ENCODE measurements at places on chromosomes 4 and X.

GRCh38 chr4:88320780-88321373 lies 36.5 kb upstream of the PPM1K start:
- peak; percentile 32 for DNase-seq

- no peak for DNase-seq
These were observed 261.0 kb upstream of the NDST3 start for GRCh38 chr4:117773064-117773936.

DNA sequence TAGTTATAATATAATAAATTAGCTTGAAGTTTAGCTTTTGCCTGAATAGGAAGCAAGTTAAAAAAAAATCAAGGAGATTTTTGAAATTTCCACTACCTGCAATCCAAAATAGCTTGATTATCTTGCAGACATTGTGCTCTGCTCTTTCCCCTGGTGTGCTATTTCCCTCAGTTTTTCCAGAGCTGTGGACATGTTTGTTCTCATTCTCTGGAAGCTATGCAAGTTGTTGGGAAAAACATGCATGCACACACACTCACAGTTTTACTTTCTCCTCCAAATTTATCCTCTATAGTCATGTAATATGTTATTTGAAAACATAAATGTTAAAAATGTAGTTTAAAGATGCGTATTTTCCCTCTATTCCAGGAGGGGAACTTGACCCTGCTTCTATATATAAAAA lies 225.8 kb upstream of the ARSJ start:
- DNase-seq, result no peak

- DNase-seq, result no peak
These were observed 180.7 kb upstream of the ZFP42 start for GRCh38 chr4:187814737-187815465.

DNA sequence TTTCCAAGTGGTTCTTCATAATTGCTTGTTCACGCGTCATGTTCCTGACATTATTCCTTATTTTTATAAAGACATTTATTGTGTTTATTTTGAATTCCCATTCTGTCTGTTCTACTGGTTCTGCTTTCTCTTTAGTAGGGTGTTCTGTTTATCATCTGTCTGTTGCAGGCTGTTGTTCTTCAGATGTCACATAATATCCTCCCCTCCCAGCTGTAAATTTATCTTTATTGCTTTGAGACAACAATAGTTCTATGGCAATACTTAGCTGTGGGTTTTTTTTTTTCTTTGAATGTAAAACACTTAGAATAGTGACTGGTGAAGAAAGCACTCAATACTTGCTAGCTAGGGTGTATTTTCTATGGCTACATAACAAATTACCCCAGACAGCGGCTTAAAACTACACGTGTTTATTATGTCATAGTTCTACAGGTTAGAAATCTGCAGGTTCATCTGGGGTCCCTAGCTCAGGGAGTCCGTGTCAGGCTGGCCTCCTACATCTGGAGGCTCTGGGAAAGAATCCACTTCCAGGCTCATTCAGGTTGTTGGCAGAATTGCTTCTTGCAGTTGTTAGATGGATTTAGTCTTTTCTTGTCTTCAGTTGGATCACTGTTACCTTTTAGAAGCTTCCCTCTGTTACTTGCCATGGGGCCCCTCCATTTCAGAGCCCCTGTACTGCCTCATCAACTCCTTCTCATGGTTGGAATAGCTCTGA lies 63.4 kb upstream of the ENPEP start:
- DNase-seq, result no peak

DNA sequence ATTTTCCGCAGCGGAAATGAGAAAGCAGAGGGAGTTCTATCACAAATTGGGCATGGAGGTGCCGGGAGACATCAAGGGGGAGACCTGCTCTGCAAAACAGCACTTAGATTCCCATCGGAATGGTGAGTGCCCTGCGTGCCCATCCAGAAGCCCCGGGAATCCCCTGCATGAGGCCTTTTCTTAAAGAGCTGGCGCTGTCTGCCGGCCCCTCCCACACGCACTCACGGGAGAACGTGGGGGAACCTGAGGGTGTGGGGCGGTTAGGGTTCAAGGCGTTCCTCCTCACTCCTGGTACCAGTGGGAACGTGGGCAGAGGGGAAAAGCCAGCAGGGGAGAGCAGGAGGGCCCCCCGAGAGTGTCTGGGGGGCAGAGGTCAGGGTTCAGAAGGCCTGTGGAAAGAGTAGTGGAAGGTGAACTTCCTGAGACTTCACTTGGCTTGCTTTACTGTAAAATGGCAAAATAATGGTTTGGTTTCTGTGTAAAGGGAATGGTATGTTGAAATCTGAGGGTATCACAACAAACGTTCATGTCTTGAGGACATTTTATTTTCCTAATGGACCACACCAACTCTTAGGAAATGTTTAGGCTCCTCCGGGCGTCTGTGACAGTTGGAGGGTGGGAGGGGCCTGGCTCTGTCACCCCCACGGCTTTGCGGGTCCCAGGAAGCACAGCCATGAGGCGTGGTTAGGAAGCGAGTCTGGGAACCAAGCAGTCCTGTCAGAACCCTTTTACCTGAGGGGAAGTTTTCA lies 38.0 kb downstream of the PCGF3 start:
- no peak for DNase-seq

GRCh38 chr4:77538574-77539157 lies 67.0 kb upstream of the CXCL13 start:
- DNase-seq, result no peak

- DNase-seq, result no peak
These were observed 12.7 kb upstream of the UBA6 start for GRCh38 chr4:67713529-67714247.

GRCh38 chr4:10500776-10501175 lies 43.5 kb upstream of the ZNF518B start:
- no peak for DNase-seq

DNA sequence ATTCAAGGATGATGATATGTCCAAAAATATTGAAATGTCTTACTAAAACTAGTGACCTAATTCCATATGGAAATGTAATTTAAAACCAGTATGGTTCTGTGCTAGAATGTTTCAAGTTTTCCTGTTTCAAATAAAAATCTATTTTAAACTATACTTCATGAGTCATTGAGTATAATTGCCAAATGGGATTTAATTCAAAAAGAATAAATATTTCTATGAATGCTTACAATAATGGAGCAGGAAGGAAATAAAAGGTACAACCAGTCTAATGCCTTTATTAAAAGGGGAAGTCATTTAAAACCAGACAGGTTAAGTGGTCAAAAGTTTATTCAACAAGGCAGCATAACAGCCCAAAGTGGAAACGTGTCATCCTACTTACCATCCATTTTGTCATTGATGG lies 2347.1 kb downstream of the PCDH7 start:
- DNase-seq, result no peak

DNA sequence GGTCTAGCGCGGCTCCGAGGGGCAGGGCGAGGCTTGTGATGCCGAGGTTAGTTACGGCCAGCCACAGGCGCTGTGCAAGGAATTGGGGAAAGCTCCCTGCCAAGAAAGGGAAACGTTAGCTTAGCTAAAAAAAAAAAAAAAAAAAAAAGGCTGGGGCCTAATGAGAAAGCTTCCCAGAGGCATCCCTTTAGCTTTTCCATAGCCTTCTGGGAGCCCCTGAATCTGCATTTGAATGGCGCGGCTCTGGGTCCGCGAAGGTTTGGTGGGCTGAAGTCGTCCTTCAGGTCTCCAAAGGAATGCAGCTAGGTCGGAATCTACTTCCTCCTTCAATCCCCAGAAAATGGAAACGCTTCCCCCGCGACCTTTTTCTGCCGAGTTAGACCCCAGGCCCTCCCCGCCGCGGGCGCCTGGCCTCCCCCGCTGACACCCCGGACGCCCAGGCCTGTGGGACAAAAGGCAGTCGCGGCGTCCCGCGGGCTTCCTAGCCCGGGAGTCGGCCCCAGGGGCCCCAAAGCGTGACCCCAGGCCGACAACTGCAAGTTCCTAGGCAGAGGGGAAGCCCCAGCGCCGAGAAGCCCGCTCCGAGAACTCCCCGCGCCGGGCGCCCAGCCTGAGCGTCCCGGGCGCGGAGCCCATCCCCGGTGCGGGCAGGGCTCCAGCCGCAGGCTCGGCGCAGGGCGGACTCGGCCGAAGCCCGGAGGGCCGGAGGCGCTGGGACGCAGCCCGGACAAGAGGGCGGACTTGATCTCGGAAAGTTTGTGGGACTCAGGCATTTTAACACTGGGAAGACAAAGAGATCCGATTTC lies 605 bp upstream of the FAT1 start:
- no peak for DNase-seq

- no peak for DNase-seq
These were observed 43.0 kb downstream of the EIF2S3 start for GRCh38 chrX:24097741-24098260.

DNA sequence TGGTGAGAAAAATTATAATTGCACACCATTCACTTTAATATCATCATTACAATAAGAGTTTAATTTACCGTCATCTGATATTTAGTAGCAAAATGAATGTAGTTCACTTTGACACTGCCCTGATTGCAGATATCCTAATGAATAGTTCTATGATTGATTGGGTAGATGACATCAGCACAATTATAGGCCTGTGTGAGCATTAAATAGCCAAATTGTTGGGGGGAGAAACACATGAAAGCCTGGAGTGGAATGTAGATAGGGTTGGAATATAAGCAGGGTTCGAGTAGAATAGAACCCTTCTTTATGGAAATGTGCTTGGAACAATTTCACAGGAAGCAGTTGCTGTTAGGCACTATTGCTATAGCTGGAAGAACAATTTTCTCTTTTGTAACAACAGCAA lies 1526.2 kb downstream of the RPA4 start:
- no peak for DNase-seq

- no peak for DNase-seq
These were observed 177.3 kb upstream of the DKK2 start for GRCh38 chr4:107213410-107213809.

DNA sequence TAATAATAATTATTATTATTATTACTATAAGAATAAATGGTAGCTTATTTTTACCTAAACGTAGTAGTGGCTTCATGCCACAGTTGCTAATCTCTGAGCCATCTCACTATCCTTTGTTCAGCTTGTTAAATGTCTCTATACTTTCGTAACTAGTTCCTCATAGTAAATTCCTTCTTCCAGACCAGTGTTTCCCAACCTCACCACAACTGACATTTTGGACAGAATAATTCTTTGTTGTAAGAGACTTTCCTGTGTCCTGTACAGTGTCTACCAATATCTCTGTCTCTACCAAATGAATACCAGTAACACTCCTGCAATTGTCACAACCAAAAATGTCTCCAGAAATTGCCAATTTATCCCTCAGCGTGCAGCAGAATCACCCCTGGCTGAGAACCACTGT lies 1040.9 kb downstream of the DMD start:
- no peak for DNase-seq

DNA sequence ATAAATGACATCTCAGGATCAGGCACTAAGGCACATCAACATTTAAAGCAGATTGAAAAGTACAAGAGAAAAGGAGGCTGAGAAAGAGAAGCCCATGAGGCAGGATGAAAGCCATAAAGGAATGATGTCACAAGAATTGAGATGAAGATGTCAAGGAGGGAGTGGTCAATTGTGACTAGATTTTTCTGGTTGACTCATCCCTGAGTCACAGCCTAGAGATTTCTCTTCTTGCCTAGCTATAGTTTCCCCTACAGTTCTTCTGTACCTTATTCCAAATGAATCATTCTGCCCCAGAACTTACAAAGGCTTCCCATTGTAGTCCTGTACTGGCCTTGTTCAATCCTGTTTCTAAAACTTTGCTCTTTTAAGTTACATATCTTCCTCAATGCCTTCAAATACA lies 3.4 kb upstream of the USP53 start:
- DNase-seq, result no peak

GRCh38 chr4:86554646-86555045 lies 39.5 kb upstream of the PTPN13 start:
- no peak for DNase-seq

DNA sequence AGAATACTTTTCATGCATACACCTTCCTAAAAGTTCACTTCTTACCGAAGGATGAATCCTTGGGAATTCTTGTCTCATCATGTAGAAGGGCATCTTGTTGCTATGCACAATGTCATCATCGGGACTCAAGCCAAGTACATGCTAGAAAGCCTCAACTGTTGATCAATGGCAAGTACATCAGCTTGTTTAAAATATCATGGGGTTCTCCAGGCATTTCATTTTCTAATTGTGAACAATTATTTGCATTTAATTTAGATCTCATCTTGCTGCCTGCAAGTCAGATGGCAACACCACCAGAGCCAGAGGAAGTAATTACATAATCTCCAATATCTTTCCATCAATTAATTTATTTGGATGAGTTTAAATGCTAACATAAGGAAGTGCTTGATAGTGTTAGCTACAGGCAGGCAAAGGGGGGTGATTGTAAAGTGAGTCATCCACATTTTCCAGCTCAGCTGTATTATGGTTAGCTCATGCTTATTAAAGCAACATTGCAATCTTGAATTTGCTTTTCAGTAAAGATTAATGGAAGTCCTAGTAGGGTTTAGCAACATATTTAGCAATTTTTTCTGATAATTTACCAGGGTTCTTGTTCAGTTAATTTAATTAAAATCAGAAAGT lies 356.5 kb downstream of the CBLL2 start:
- DNase-seq, result no peak

- DNase-seq, result no peak
These were observed 36.4 kb downstream of the CCDC149 start for GRCh38 chr4:24876431-24876830.

- DNase-seq, result no peak
These were observed 11.4 kb upstream of the S100G start for GRCh38 chrX:16638533-16638932.

GRCh38 chr4:7044137-7044930 lies 1.2 kb downstream of the TADA2B start:
- DNase-seq, result no peak

DNA sequence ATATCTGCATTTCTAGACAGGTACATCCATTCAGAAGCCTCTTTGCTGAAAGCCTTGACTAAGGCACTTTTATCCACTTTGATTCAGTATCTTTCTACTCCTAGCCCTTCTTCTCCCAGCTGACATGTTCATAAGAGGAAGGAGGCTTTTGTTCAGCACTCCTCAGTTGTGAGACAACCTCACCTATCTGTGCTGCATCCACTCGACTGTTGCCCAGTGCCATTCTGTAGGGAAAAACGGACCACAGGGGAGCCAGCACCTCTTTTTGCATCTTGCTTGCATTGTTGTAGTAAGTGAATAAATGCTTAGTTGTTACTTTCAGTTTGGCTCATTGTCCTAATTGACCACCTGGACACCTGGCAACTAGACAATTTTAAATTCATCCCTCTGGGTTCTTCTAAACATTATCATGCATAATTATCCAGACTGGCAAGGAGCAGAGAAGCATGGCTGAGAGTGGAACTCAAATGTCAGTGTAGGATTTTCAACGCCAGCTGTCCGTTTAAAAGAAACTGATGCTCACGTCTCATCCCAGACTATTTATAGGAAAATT lies 83.8 kb upstream of the BOD1L1 start:
- no peak for DNase-seq

GRCh38 chrX:12378253-12378652 lies 240.0 kb downstream of the FRMPD4 start:
- DNase-seq, result no peak

All from memory B cell (primary cell).